Activated naive CD4-positive, alpha-beta T cell treated with anti-CD3 and anti-CD28 coated beads, Interleukin-2, amount 50 U/mL, for 72 hours (primary cell): ENCODE measurements at places on chromosomes 12 and 14. TPM values are rescaled to one million over a fixed set of nuclear protein-coding genes. Genes with fewer than 3 reads are reported as not detected.

DUSP6 gene
- 25.3 TPM for total RNA-seq

MPHOSPH9 gene
- total RNA-seq, result 148 TPM

GRCh38 chr12:89999699-90000505 is 291.3 kb upstream of the ATP2B1 start:
- DNase-seq, result no peak

ZFP36L1 gene
- 73.4 TPM for total RNA-seq

GRCh38 chr12:81450920-81451739 is 308.0 kb downstream of the PPFIA2 start:
- DNase-seq, result no peak

DNA sequence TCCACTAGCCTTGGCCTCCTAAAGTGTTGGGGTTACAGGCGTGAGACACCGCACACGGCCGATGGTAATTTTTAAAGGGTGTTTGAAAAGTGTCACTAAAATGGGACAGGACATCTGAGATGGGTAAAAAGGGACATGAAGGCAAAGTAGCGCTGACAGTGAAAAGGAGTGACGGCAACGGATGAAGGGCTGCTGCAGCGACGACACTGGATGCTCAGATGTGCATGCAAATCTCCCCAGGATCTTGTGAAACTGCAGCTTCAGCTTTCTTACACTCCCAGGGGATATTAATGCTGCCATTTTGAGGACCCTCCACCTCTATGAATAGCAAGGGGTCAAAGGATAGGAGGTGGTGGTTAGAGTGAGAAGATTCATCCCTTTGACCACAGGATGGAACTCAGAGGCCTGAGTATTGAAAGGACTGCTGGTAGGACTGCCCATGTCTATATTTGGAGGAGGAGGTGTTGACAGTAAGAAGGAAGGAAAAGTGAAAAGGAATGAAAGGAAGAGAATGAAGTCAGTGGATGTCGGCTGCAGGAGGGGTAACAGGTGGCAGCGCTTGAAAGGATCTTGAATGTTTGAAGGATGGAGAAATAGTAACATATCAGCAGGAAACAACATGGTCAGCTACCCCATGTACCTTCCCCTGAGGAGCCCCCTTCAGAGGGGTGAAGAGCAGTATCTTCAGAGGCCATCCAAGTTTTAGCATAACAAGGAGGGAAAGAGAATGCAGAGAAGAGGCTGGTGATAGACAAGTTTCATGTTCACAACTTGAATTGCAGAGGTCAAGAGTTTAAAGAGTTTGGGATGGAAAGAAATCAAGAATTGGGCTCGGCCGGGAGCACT is 37.1 kb downstream of the CLIP1 start:
- no peak for DNase-seq

GLIPR1 gene
- 10.3 TPM for total RNA-seq

DNA sequence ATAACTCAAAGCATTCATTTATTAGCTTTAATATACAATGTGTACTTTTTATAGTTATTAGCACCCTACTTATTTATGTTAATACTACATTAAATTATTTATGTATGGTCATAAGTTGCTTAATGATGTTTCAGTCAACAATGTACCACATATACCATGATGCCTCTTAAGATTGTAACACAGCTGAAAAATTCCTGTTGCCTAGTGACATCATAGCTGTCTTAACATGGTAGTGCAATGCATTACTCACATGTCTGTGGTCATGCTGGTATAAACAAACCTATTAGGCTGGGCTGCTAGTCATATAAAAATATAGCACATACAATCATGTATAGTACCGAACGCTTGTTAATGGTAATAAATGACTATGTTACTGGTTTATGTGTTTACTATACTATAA is 120.4 kb downstream of the ANO6 start:
- DNase-seq, result no peak

GRCh38 chr12:9030776-9031175 is 41.4 kb downstream of the KLRG1 start:
- no peak for DNase-seq

DNA sequence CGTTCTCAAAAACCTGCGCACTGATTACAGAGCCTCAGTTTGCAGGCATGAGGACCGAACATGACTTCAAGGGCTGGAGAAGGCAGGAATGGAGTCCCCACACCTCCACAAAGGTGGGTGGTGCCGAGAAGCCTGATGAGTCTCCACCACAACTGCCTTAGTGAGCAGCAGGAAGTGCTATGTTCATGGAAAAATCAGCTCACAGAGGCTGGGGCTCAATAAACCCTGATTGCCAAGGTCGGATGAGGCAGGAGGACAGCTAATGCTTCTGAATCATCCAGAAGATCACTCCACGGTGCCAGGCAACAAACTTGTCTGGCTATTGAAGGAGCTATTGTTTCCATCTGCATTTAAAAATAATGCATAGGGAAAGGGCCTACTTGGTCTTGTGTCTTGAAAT is 31.1 kb downstream of the APPL2 start:
- DNase-seq, result peak; percentile 59

MYH7 gene
- total RNA-seq, result not detected

GRCh38 chr12:115212356-115212755 is 528.4 kb upstream of the TBX3 start:
- no peak for DNase-seq

- no peak for DNase-seq
These were observed 117.5 kb upstream of the RFLNA start for GRCh38 chr12:124177276-124177950.

GRCh38 chr12:125287155-125287847 is 222.1 kb downstream of the AACS start:
- DNase-seq, result no peak

GRCh38 chr12:106271575-106272505 is 24.0 kb upstream of the CKAP4 start:
- DNase-seq, result no peak

DNA sequence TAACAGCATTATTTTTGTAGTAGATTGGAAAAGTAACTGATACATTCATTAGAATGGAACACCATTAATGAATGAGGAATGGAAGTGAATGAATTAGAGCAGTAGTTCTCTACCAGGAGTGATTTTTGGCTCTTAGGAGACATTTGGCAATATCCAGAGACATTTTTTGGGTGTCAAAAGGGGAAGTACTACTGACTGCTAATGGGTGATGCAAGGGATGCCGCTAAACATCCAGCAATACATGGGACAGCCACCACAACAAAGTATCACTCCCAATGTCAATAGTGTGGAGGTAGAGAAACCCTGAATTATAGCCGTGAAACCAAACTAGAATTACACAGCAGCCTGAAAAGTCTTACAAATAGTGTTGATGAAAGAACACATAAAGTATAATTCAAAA is 1.5 kb downstream of the CHURC1 start:
- no peak for DNase-seq

- DNase-seq, result no peak
These were observed 5.4 kb upstream of the IPO8 start for GRCh38 chr12:30701056-30701455.

- DNase-seq, result no peak
These were observed 60.9 kb upstream of the ARID2 start for GRCh38 chr12:45668641-45669040.

DNA sequence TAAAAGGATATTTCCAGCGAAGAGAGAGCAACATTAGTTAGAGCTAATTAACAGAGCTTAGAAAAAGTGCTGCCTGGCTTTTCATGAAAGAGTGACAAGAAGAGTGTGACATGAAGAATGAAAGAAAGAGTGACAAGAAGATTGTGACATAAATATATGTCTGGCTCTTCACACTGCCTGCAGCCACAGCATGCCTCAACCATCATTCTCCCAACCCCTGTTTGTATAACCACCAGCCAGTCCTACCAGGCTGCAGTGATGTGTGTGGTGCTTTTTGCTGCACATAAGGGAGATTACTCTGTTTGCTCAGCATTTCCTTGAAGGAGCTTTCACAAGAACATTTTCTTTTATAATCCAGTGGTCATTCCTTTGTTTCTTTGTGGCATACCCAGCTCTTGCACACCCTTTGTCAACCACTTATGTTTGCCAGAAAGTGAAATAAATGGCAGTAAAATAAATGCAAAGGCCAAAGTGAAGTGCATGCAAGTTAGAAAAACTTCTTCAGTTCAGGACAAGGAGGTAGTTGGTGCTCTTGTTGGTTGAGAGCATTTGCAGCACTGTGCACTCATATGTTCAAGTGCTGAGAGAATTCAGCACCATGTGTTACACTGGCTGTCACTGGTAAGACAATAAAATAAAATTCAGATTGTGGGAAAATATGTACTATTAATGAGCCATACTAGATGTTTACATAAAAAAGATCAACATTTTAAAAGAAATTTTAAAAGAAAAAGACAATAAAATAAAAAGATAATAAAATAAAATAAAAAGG is 50.6 kb downstream of the KIF21A start:
- no peak for DNase-seq

NOXRED1 gene
- total RNA-seq, result 0.87 TPM

DNA sequence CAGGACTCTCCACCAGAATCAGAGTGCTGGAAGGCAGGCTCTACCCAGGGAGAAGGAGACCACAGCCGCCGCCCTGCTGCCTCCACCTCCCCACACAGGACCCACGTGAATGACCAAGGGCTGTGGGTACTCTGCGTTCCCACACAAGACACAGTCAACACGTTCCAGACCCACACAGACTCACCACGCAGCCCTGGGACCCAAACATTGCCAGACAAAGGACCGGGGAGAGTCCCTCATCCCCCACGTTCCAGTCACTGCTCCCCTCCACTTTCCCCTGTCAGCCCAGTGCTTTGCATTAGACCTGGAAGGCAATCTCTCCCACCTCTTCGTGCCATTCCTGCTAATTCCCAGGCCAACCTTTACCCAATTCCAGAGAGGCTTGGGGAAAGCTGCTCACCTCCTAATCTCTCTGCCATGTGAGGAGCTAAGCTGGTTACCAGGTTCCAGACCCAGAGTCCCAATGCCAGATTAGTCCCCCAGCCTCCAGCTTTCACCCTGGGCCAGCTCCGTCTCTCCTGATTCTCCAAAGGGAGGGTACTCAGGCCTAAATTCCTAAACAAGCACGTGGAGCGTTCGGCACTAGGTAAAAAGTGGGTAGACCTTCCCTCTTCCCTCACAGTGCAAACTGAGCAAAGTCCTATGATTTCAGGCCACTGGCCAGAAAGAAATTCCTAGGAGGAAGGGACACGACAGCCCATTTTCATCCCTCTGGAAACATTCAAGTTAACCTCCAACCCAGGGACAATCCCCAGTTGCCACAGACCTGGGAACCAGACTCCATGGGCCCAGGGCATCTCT is 4.9 kb downstream of the SLC6A13 start:
- DNase-seq, result no peak

RNASE4 gene
- 0.23 TPM for total RNA-seq

DNA sequence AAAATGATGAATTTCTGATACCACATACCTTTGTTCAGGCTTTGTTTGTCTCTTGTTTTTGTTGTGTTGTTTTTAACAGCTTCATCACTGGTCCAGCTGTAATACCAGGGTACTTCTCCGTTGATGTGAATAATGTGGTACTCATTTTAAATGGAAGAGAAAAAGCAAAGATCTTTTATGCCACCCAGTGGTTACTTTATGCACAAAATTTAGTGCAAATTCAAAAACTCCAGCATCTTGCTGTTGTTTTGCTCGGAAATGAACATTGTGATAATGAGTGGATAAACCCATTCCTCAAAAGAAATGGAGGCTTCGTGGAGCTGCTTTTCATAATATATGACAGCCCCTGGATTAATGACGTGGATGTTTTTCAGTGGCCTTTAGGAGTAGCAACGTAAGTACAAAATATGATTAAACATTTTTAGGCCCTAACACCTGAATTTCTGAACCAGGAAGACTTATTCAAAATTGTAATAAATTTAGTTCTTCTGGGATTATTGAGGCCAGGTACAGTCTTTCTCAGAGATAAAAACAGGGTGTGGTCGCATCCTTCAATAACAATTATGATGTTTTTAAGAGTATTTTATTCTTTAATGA is 22.4 kb downstream of the RXYLT1 start:
- no peak for DNase-seq

GRCh38 chr12:92300777-92301176 is 155.1 kb upstream of the BTG1 start:
- no peak for DNase-seq

DNA sequence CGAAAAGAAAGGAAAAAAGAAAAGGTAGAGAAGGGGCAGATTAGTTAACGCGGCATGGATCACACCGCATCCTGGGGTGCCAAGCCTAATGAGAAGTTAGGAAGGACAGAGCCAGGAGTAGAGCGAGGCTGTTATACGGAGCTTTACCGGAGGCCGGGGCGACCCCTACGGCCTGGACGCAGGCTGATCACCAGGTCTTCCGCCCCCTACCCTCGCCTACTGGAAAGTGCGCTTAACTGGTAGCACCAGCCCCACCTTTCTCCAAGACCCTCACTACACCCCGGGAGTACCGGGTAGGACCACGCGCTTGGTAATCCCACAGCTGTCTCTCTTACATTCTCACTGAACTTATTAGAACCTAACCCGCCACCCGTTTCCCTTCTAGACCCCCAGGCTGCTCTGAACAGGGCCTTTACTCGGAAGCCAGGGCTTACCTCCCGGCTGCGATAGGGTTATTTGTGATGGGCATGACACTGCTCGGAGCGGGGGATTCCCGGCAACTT is 33.8 kb downstream of the WBP11 start:
- DNase-seq, result no peak

DNA sequence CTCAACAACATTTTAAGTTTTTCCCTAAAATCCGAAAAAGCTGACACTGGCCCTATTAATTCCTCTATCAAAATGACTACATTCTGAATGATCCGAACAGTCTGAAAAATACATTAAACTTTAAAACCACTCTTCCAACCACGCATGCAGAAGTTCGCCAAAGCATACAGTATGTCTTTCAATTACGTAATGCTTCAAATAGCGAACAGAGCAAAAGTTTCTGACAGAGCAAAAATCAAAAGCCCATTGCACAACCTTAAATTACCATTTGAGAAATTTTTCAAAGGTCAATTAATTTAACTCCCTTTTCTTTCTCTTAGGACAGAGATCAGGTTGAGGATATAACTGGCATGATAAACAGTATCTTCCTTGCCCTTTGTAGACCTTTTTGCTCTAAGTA is 33.2 kb downstream of the LRIG3 start:
- no peak for DNase-seq

DNA sequence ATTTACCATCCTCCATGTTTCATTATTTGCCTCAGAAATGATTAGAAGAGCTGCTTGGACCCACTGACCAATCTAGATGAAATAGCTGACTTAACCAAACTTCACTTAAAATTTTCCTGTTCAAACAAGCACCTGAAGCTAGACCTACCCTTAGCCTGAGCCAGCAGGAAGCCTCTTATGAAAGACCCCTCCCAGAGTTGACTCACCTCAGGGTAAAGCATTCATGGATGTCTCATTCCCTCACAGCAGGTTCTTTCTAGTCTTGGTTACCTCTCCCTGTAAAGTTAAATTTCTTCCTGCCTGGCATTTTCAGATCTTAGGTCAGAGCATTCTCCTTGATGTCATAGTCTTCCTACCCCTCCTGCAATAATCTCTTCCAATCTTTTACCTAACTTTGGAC is 1209.8 kb downstream of the FLRT2 start:
- no peak for DNase-seq

DNA sequence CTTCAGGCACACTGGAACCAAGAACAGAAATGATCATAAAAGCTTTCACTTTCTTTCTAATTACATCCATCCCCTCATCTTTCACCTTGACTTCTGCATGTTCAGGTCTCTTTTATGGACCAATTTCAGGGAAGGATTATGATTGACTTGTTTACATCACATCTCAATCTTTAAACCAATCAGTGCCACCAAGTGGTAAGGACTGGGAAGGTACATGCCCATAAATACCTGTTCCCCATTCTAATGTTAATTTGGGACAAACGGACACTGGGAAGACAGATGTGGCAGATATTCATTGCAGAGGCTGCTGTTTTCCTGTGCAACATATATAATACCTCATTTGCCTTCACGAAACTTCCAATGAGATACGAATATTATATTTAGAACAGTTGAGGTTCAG is 978.1 kb downstream of the GALC start:
- no peak for DNase-seq

KRT5 gene
- not detected for total RNA-seq

GRCh38 chr12:118302053-118302452 is 70.7 kb downstream of the TAOK3 start:
- no peak for DNase-seq
